Fibroblast of lung (primary cell): ENCODE measurements at places on chromosomes 6 and 20.

DNA sequence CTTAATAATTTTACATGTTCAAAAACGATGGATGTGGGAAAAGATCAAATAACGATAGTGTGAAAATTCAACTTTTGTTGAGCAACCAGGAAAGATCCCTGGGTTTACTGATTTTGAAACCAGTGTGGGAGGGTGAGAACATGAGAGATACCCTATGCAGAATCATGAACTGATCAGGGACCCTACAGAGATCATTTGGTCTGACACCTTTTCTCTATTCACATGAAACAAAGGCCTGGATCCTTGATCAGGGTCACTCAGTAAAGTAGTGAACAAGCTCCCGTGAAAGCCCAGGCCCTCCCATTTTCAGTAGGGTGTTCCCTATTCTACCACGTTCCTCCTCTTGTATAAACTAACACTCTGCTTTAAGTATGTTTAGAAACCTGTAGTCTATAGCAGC is 60.5 kb upstream of the DUSP22 start:
- DNase-seq = no peak

DNA sequence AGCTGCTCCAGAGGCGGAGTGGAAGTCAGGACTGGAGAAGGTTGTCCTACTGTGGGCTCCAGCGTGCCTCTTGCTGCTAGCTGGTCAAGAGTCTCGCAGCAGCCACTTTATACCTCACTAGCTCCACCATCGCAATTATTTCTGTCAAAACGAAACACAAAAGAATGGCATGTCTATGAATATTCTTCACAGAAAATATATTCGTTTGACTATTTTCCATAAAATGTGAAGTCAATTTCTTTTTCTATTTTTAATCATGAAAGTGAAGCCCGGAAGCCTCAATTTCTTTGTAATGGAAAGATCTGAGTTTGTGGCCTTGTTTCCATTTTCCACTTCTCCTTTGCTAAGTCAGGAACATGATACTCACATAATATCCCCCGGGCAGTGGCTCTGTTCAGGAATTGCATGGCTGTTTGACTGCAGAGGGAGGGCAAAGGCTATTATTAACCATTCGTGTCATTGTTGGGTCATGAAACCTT is 51.7 kb downstream of the DTD1 start:
- DNase-seq = no peak

DNA sequence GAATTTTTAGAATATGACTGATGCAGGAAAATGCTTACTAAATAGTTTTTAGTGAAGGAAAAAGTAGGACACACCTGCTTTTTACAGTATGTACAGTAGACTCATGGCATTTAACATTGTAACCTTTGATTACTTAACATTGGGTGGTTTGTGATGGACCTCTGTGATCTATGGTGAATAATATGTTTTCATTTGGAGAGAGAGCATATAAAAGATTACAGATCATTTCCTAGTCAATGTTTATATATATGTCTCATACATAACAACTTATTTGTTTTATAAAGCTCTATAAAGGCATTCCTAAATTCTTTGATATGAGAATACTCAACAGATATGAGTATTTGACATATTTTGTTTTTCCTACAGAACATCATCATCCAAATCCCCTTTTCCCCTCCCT is 129.3 kb upstream of the PDE7B start:
- DNase-seq = no peak

GRCh38 chr6:72813807-72814596 is 192.1 kb downstream of the KCNQ5 start:
- no peak for DNase-seq
